ENCODE measurements at places on chromosomes 6 and 20.

DNA sequence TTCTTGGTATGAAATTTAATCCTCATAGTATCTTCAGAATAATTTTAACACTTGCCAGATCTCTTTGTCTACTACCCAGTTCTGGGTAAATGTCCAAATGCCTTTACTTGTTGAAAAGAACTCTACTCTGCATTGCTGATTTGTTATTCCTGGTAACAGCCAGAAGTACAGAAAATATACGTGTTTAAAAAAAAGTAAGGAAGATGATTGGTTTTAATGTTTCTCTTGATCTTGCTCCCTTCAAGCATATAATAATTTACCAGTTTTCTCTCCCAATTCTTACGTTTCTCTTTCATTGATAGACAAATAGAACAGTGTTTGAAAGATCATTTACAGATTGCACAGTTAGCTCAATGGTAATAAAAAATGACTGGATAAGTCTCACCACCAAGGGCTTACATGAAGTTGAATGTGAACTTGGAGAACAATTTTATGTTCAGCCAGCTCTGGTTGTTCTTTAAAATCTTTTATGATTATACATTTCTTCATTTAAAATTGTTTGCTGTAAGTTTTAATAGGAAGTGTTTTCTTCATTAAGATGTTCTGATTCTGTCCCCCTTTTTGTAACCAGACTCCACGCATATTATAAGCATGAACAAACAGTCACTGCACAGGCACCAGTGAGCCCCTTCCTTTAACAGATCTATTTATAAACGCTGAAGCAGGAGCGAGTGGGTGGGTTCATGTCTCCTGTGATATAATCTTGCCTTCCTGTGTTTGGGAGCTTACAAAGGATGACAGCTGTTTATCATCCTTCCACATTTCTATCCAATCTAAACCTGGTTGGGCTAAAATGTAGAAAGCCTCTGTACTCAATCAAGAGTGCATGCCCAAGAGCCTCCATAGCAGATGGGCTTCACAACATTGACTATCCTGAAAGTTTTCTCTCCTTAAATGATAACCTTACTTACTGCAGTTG lies 299.5 kb downstream of the PRL start:
- no peak for DNase-seq

- no peak for DNase-seq
Measured at GRCh38 chr6:21099338-21100314, 493.9 kb upstream of the SOX4 start.

DNA sequence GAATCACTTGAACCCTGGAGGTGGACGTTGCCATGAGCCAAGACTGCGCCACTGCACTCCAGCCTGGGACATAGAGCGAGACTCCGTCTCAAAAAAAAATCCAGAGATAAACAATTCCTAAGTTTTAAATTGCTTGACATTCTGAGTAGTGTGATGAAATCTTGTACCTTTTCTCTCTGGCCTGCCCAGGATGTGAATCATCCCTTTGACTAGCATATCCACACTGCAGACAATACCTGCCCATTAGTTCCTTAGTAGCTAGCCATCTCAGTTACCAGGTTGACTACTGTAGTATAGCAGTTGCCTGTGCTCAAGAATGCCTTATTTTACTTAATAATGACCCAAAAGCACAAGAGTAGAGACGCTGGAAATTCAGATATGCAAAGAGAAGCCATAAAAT lies 2.8 kb downstream of the ZFP57 start:
- DNase-seq = no peak

- DNase-seq = no peak
Measured at GRCh38 chr6:43883847-43884651, 114.0 kb downstream of the VEGFA start.

DNA sequence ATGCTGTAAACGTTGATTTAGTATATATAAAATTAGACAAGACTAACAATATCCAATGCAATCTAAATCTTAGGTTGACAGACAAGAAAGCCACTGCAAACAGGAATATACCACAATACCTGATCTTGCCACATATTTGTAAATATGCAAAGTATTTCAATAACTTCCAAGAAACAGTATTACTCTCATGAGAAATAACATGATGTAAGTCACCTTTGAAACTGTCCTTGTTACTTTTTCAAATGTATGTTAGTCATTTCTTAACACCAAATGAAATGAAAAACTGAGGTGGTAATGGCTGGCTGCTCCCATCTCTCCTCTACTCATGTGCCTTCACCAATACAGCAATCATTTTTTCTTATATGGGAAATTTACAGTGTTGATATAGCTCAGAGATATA lies 118.7 kb downstream of the ATG5 start:
- no peak for DNase-seq

GRCh38 chr6:31567531-31568370 lies 4.3 kb upstream of the LTA start:
- peak; percentile 51 for DNase-seq

GRCh38 chr20:58154113-58154512 lies 74.3 kb downstream of the ANKRD60 start:
- DNase-seq = no peak

DNA sequence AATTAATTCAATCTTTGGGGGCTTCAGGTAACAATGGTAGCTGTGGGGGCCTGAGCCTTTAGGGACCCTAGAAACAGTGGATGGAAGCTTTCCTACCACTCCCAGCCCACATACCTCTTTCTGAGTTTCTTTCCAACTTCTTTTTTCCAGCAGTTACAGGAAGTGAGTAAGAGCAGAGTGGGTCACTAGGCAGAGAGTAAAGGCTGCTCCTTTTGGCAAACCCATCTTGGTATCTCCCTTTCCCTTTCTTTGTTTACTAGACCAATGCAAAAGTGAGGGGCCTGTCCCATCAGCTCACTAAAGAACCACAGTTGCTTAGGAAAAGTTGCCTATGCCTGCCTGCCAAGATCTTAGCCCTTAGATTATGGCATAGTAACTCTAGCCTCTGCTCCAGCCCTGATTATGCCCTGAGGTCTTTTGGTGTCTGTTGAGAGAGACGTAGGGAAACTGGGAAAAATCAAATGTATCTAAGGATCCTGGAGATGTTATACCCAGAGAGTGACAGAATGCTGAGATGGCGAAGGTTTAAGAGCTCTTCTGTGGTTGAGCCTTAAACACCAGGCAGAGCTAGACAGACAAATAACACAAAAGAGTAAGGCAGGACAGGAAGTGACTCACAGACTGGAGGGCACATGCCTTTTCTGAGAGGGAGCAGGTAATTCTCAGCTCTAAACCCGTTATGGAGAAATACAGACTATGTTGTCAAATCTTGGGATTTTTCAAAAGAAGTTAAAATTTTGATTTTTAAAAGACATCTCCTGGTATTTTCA lies 31.3 kb downstream of the TRMT6 start:
- peak; percentile 30 for DNase-seq

GRCh38 chr20:50276119-50277063 lies 85.8 kb downstream of the CEBPB start:
- DNase-seq = no peak

- DNase-seq = no peak
Measured at GRCh38 chr6:158687506-158687905, 37.7 kb downstream of the SYTL3 start.

GRCh38 chr6:117328005-117328389 lies 62.6 kb downstream of the VGLL2 start:
- DNase-seq = no peak

- DNase-seq = no peak
Measured at GRCh38 chr20:52926505-52926904, 45.7 kb upstream of the TSHZ2 start.

DNA sequence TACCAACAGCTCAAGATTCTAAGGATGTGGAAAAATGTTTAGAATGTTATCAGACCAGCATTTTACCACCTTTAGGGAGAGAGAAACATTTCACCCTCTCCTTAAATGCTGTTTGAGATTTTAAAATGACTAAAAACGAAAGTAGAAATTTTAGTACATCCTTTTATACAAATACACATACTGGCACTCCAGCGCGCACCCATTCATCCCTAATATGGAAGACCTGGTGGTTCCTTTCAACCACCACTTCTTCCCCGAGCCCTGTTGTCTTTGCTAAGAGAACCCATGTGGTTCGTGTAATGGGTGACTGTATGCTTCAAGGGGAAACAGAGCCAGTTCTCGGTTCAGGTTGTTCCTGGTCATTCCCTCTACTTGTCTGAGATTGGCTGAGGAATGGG lies 21.3 kb downstream of the SPATA2 start:
- DNase-seq = peak; percentile 72

DNA sequence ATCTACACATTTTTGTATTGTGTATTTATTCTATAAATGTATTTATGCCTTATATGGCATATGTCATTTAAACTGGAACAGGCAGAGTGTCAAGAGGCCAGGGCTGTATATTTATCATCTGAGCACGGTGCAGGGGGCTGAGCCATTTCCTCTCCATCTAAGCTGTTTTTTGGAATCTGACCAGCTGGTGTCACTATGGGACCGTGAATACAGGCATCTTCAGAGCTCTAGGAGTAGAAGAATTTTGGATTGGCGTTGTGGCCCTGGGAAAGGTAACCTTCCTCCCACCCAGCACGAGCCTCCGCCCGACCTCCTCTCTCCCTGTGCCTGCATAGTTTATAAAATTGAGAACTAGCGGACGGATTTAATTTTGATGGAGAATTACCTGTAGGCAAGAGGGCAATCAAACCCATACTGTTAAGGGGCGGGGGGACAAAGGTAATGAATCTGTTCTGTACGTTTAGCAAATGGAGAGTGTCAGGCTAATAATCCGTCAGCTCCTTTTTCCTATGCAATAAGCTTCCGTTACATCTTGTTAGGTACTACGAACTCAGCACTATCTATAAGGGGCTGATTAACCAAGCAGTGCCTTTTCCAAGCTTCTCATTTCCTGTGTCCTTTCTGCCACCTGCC lies 29.0 kb upstream of the EEF1E1 start:
- DNase-seq = peak; percentile 44

- no peak for DNase-seq
Measured at GRCh38 chr6:133286765-133287164, 45.6 kb downstream of the EYA4 start.

DNA sequence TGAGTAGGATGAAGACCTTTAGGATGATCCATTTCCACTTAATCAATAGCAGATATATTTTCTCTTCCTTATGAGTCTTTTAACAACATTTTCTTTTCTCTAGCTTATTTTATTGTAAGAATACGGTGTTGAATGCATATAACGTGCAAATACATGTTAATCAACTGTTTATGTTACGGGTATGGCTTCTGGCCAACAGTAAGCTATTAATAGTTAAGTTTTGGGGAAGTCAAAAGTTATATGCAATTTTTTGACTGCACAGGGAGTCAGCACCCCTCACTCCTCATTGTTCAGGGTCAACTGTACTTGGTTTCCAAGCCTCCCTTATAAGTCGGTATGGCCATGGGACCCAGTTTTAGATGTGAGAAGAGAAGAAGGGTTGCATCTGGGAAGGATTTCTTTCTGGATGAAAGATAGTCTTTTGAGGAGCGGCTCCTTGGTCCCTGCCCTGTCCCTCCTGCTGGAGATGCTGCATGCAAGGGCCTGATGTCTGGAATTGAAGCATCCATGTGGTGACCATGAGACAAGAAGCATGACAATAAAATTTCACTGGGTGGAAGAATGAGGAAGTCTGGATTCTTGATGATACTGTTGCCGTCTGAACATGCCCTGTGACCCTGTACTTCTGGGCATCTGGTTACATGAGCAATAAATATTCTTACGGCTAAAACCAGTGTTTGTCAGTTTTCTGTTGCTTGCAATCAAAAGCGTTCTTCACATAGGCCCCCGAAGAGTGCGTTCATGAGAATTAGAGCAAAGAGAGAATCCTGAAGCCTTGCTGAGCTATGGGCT lies 194.7 kb upstream of the PMEPA1 start:
- no peak for DNase-seq

- DNase-seq = no peak
Measured at GRCh38 chr20:13085275-13085674, 76.5 kb downstream of the SPTLC3 start.

DNA sequence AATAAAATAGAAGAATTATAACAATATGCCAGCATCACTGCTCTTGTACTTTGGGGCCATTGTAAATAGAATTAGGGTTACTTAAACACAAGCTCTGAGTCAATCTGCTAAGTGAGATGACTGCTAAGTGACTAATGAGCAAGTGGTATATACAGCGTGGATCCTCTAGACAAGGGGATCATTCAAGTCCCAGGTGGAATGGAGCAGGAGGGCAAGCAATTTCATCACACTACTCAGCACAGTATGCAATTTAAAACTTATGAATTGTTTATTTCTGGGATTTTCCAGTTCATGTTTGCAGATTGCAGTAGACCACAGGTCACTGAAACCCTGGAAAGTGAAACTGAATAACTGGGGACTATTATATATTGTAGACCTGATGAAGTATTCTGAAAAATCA lies 235.3 kb downstream of the BTBD3 start:
- DNase-seq = no peak

GRCh38 chr6:154932515-154933027 lies 62.5 kb upstream of the TIAM2 start:
- no peak for DNase-seq

DNA sequence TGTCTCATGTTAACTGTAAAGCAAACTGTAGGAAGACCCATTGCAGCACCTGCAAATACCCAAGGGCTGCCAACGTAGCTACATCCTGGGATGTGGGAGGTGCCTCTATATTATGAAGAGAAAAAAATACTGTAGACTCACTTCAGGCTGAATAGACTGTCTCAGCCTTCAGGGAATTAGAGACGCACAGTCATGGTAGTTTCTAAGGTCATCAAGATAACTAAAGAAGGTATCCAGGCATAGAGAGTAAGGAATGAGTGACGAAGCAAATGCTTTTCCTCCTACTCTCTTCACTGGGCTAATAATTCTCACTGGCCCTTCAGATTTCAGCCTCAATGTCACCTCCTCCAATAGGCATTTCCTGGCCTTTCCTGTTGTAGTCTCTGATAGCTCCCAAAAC lies 121.6 kb upstream of the ECI2 start:
- no peak for DNase-seq
